ENCODE measurements at places on chromosomes 6 and 20.

DNA sequence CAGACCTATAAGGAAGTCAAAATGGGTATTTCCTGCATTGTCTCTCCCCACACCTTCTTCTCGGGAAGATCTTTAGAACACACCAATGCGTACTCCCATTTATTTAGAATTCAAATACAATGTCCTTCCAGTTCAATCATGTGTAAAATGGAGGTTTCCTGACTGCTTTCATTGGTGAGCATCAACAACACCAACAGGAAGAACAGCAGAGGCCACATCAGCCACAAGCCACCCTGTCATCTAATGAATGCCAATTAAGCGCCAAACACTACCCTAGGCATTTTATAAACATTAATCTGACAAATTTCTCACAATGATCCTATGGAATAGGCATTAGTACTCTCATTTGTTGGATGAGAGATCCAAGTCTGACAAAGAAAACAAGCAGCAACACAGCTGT lies 68.4 kb upstream of the SMLR1 start:
- no peak for DNase-seq

DNA sequence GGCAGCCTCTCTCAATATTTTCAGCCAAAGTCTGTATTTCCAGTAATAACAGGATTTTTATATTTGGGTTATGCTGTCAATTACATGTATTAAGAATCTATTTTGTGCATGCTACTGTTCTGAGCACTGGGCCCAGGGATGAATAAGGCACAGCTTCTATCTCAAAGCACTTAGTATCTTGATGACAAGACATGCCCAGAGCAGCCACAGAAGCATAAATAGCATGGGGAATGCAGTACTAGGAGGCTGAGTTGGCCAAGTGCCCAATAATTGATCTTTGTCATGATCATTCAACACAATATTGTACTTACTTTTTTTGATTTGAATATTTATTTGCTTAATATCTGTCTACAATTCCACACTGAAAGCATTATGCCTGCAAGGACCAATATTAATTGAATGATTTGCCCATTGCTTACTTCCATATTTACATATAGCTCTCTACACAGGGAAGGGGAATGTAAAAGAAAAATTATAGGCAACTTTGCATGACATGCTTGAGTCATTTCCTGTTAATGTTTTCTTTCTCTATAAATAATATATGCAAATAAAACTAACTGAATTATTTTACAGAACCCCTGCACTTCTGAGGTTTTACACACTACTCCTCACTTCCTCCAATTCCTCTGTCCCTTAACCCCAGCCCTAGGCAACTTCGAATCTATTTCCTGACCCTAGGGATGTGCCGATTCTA lies 298.9 kb upstream of the BMP2 start:
- no peak for DNase-seq

DNA sequence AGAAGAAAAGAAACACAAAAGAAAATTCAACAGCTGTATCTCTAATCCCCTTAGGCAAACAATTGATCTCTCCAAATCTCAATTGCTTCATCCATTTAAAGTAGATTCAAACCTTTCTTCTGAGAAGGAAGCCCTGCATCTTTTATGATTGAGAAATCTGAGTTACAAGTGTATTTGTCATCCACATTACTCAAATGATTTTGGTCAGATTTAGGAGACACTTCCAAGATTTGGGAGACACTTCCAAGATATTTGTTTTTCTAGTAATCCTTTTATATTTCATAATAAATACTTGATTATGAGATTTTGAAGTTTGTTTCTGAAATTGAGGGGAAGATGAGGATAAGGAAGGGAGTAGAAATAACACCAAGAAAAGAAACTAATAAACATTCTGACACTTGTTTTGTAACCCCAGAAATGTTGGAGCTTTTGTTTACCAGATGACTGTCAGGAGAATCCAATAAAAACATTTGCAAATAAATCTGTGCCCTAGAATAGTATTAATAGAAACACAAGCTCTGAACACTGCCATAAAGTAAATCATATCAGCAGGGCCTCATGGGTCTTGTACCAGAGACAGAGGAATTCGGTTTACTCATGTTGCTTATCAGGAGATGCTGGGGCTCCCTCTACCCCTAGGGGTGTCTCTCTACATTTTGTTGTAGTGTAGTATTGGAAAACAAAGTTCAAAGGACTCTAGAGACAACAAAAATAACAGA lies 314.3 kb upstream of the NT5E start:
- no peak for DNase-seq

- DNase-seq: no peak
These were observed 255.2 kb downstream of the CD109 start for GRCh38 chr6:73951183-73951582.

- DNase-seq: no peak
These were observed 944.8 kb upstream of the CITED2 start for GRCh38 chr6:140319209-140319608.

DNA sequence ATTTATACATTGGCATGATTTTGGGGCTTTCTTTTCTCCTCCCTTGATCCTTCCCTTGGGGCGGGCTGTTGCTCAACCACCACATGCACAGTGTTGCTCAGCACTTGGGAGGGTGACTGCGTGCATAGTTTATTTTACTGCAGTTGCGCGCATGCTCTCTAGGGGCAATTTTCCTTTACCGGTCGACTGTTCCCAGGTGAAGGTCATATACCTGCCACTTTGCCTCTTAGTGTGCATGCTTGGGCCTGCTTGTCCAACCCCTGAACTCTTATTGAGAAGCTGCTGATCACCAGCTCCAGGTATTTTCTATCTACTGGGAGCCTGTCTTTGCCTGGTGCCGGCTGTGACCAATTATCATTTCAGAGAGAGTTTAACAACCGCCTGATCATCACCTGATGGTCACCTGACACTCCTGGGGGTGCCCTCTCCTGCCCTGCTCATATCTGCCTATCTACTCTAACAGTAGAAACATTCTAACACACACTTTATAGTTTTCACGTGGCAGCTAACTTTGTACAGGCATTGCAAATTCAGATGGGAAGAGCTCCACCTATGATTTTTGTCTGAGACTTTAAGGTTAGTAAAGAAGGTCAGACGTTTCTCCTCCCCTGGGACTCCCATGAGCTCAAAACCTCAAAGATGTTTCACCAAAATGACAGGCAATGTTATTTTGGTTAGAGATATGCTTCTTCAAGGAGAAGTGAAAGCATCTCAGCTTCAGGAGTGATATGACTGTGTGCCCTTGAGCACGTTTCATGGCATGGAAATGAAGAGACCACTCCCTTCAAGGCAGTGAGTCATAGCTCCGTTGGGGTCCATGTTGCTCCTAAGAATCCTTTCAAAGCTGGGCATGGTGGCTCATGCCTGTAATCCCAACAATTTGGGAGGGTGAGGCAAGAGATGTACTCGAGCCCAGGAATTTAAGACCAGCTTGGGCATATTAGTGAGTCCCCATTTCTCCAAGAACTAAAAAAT lies 227.5 kb upstream of the MYLIP start:
- peak; percentile 79 for DNase-seq

DNA sequence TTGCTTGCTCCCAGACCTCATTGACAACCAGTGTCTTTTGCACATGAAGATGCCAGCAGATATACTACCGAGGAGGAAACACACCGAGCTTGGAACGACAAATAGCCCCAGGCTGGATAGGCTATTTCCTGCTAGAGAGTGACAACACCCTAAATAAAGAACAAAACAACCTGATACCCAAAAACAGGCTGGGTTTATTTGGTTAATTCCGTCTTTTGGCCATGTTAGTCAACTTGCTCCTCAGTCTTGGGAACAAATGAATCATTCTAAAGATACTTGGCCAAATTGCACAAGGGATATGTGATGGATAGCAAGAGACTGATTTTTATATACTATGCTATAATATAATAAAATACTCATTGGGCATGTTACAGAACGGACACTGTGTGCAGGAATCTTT lies 11.5 kb upstream of the MUC22 start:
- DNase-seq: no peak

DNA sequence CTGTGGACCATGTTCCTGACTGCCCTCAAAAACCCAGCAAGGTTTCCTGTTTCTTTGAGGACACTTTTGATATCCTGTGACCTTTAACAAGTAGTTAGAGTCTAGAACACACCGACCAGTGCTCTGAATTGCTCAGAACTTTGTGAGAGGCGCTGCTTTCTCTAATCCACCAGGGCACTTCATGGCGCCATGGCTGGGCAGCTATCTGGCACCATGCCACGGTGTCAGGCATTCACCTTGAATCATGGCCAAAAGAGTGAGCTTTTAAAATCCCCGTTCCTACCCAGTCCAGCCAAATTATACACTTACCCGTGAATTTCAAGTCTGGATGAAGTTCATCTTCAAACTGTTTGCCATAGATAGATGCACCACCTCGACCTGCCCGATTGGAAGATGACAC lies 17.0 kb upstream of the CPNE5 start:
- DNase-seq: no peak

DNA sequence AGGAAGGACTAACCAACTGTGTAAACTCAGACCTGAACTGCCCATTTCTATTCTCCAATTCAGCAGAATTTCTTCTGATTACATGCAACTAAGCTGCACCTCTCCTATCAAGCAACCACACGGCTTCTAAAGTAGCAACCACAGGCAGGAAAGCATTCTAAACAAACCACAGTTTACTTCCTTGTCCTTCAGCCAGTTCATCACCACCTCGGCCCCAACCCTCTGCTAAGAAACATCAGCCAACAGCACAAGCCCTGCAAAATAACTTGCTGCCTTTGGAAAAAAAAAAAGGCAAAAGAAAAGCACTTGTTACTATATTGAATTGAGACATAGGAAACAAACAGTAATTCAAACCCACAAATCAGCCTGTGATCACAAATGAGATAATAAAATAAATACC lies 140.3 kb downstream of the NFATC2 start:
- DNase-seq: no peak

- no peak for DNase-seq
These were observed 13.5 kb downstream of the NCOA7 start for GRCh38 chr6:125804264-125804663.

- DNase-seq: no peak
These were observed 165.7 kb downstream of the FOXC1 start for GRCh38 chr6:1775441-1775840.

- DNase-seq: no peak
These were observed 17.0 kb upstream of the SNX3 start for GRCh38 chr6:108277831-108278230.

DNA sequence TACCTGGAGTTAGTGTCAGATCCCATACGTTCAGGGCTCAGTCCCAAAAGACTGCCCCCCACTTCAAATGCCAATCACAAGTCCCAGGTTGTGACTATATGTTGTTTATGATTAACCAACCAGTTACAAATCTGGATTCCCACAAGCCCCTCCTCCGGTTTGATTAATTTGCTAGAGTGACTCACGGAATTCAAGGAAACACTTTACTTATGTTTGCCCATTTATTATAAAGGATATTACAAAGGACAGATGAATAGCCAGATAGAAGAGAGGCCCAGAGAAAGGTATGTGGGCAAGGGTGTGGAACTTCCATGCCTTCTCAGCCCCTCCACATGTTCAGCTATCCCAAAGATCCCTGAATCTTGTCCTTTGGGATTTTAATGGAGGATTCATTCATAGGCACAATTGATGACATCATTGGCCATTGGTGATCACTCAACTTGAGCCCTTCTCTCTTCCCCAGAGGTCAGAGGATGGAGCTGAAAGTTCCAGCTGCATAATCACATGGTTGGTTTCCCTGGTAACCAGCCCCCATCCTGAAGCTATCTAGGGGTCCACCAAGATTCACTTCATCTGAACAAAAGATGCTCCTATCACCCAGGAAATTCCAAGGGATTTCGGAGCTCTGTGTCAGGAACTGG lies 2.0 kb downstream of the ECT2L start:
- DNase-seq: no peak

DNA sequence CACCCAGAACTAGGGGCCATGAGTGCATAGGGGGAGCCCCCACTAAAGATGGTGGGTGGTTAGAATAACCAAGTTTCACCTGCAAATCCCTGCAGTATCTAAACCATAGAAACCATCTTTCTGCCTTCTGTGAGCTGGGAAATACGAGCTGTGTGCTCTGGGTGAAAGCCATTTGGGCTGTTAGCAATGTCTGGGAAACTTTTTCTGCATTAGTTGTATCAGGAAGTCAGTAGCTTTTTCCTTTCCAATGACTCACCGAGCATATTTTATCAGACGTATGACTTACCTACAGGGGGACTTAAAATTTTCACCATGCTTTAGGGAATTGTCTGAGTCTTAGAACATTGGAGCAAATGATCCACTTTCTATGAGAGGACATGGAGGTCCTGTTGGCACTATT lies 584.0 kb downstream of the QKI start:
- DNase-seq: no peak

DNA sequence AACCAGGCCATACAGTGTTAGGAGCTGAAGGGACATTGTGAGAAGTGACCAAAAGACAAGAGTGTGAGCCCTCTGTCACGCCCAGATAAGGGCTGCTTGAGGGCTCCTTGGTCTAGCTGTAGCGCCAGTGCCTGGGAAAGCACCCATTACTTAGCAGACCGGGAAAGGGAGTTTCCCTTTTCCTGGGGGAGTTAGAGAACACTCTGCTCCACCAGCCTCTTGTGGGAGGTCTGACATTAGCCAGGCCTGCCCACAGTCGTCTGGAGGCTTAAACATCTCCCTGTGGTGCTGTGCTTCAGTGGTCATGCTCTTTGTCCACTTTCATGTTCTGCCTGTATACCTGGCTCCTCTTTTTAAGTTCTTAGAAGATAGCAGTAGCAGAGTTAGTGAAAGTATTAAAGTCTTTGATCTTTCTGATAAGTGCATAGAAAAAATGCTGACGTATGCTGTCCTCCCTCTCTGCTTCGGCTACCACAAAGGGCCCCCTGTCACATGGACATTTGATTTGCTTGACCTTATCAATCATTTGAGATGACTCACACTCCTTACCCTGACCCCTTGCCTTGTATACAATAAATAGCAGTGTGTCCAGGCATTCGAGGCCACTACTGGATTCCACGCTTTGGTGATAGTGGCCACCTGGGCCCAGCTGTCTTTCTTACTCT lies 201.5 kb upstream of the ECI2 start:
- DNase-seq: no peak

DNA sequence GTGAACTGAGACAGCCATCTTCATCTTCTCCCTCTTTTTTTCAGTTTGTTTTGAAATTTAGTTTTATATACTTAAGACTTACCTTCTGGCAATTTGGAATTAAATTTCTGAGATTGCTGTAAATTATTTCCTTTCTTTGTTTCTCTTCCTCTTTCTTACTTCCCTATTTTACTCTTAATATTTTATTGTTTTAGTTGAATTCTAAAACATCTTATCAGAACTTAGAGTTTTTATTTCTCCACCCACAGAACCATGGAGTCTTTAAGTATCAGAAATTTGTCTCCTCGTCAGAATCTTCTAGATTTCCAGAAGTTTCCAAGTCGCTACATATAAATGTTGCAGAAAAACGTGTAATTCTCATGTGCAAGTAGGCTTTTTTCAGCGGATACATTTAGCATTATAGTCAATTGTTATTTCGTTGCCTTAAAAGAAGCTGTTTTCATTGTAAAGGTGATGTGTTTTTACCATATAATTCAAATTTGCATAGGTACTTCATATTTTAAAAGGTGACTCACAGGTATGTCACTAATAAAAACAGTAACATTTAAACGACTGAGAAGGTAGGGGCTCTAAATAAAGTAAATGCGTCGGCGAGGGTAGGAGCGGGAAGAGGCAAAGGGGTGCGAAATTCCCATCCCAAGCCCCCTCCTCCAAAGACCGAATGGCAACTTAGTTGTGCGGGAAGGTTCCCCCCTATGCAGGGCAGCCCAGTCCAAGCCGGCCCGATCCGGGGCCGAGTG lies 866 bp upstream of the MYO6 start:
- no peak for DNase-seq

GRCh38 chr6:33427585-33428223 lies 7.8 kb downstream of the SYNGAP1 start:
- DNase-seq: no peak

- DNase-seq: no peak
These were observed 46.8 kb downstream of the ZC2HC1B start for GRCh38 chr6:143911028-143911427.
